Fibroblast of lung (primary cell): ENCODE measurements at places on chromosomes 5 and 9.
A peak's percentile ranks its signal among the peaks of the same experiment; 100 is the strongest.

DNA sequence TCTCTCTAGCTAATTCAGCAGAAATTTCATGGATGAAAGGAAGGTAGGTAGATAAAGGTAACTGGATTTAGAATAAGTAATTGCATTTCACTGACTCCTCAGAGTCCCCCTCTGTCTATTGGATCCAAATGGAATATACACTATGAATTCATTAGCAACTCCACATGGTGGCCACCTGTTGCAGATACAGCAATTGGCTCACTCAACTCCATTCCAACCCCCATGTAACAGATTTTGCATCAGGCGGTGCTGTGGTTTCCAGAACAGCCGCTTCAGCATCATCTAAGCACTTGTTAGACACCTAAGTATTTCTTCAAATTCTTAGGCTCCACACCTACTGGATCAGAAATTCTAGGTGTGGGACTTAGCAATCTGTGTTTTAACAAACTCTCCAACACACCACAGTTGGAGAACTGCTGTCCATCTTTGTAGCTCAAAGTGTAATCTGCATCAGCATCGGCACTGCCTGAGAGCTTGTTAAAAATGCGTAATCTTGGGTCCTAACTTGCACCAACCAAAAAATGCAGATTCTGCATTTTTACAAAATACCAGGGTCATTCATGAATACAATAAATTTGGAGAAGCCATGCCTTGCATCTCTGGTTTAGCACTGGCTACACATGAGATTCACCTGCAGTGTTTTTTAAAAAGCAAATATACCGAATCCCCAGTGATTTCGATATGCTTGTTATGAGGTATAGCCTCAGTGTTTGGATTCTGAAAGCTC lies 413.8 kb upstream of the CD180 start:
- no peak for DNase-seq

GRCh38 chr5:179497636-179498340 lies 52.6 kb upstream of the RUFY1 start:
- DNase-seq, result no peak

GRCh38 chr5:59864718-59865117 lies 28.8 kb downstream of the PDE4D start:
- DNase-seq, result no peak

- peak; percentile 59 for DNase-seq
Measured at GRCh38 chr5:9533096-9533495, 12.8 kb downstream of the SEMA5A start.

DNA sequence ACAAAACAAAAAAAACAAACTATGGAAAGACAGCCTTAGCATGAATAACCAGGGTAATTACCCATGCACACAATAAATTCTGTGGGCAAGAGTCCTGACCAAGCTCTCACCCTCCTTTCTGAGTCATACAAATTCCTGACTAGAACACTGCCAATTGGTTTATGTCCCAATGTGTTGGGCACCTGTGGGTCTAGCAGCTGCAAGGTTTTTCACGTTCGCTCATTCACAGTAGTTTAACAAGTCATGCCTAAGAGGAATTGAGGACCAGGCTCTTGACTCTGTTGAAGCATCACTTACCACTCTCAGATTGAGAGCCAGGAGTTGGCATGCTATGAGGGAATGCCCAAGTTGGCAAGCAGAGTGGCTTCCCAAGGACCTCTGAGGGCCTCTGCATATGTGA lies 205.5 kb upstream of the SLC24A2 start:
- peak; percentile 78 for DNase-seq

- no peak for DNase-seq
Measured at GRCh38 chr5:151793358-151793757, 21.6 kb downstream of the G3BP1 start.

DNA sequence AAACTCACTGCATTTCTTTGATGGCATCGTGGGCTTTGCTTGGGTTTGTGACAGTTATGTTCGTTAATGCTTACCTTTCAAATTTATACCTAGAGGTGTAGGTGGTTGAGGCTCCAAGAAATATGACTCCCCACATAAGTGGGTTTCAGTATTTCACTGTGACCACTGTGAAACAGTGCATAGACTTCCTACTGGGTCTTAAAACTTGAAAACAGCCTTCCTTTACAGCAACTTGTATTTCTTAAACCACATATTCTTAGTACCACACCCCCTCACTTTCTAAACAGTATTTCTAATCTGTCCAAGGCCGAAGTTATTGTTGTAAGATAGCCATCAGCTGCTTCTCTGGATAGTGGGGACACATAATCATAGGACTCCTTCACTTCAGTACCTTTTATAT lies 48.3 kb downstream of the TMEFF1 start:
- DNase-seq, result no peak
